Stimulated activated CD4-positive, alpha-beta T cell treated with anti-CD3 and anti-CD28 coated beads, Interleukin-4, amount 100 ng/mL, for 1 hour (primary cell): ENCODE measurements at places on chromosomes 16 and 17.
A peak's percentile ranks its signal among the peaks of the same experiment; 100 is the strongest.

GRCh38 chr16:87581857-87582215 is 20.5 kb upstream of the JPH3 start:
- no peak for DNase-seq

DNA sequence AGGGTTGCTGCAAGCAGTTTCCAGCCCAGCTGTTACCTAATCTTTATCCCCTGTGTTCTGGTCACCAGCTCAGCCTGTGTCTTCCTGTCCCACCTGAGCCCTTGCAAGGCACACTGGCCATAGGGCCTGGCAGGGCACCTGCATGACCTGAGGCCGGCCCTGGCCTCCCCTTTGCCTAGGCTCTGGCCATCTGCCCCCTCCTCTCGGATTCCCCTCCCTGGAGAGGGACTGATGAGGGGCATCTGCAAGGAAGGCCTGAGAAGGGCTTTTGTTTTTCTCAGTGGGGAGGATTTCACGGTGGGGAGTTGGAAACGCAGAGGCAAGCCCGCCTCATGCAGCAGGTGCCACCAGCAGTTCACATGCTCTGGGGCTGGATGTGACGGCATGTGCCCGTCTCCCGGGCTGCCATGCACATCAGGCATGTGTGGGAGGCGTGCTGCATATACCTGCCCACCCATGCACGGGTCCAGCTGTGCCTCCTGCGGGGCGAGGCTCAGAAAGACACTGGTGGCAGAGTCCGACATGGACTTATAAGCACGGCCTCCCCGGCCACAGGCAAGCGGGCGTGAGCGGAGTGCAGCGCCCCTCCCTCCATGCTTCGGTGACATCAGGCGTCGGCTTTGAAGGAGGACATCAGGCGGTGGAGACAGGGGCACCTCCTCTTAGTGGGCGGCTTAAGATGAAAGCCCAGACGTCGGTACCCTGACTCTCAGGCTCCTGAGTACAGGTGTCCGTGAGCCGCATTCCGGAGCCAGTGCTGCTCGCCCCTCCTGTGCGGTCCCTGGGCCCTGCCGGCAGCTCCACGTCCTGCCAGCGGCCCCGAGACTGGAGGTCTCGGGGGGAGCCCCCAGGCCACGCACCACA is 16.5 kb downstream of the ASPSCR1 start:
- no peak for DNase-seq

- no peak for DNase-seq
Observed at GRCh38 chr16:49564496-49565229, 191.1 kb downstream of the C16orf78 start.

GRCh38 chr16:48047720-48048119 is 108.1 kb downstream of the ABCC12 start:
- no peak for DNase-seq

- DNase-seq, result no peak
Observed at GRCh38 chr17:45077643-45078042, 16.5 kb downstream of the NMT1 start.

DNA sequence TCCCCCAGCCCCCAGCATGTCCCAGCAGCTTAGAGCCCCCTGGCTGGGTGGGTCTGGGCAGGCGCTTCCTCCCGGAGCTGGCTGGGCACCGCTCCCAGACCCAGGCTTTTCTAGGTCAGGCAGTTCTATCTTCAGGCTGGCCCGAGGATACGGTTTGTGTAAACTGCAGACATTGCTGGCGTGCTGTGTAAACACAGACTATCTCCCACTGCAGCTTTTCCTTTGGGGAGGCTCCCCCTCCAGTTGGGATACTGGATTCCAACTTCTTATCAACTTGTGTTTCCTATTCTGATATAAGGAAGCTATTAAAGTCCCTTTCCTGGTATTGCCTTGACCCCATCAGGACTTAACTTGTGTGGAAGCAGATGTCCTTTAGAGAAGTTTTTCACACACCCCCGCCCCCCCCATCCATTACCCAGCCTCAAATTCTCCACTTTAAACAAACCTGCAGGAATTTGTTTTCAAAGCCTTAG is 18.3 kb upstream of the GNA13 start:
- DNase-seq, result no peak

DNA sequence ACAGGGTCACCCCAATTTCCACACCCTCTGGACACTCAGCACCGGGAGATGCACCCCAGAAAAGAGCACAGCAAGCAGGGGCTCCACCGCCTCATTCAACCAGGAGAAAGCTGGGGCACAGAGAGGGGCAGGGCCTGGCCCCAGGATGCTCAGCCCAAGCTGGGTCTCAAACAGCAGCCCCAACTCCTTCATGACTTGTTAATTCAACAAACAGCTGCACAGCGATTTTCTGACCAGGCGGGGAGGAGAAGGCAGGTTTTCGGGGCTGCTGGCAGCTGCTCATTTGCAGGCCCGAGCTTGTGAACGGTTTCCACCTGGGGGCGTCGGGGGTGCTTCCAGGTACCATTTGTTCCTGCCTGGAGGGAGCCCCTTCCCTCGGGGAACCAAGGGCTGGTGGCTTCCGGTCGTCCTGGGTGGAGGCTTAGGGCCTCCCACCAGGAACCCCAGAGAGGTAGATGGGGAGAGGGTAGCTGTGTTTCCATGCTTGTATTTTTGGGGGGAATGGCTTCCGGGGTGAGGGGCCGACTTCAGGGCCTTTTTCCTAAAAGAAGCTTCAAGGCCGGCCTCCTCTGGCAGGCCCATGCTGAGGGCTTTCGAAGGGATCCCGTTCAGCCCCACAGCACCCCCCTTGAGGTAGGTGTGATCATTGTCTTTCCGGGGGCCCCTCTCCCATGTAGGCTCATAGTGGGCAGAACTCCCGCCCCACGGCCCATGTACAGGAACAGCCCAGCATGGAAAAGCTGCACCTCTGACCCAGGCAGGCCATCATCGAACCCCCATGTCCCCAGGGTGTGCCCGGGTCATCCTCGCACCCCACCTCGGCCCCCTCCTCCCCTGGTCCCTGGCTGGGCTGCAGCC is 191.6 kb upstream of the GSE1 start:
- DNase-seq, result no peak

GRCh38 chr16:81841722-81842121 is 62.6 kb downstream of the PLCG2 start:
- no peak for DNase-seq

GRCh38 chr16:85484347-85485300 is 128.5 kb upstream of the GSE1 start:
- DNase-seq, result no peak

GRCh38 chr16:87829988-87830672 is 39.2 kb downstream of the SLC7A5 start:
- no peak for DNase-seq

DNA sequence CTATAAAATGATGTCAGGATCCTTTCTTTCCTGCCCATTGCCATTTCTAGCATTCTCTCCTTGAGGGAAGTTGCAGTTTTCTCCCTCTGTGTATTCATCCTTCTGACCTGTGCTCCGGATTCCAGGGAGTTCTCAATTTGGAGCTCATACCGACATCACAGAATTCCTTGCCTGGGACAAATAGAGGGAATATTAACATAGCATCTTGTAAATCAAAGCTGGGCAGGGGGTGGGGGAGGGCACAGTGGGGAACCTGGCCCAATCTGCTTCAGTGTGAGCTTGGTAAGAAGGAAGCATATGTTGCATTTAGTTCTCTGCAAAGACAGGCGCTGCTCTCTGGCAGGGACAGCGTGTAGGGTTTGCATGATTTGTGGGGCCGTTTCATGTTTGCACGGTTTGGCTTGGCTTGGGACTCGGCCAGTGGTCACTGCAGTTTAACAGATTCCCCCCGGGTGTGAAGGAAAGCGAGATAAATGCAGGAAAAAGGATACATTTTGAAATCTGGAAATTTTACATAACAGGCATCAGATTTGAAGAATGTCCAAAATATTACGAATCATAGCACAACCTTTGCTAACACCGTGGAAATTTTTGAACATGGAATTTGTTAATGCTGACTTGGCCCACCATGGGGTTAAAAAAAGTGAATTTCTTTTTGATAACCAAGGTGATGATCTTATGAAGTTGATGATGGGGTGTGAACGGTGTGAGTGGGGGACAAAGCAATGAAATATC is 178.0 kb downstream of the WWOX start:
- no peak for DNase-seq

DNA sequence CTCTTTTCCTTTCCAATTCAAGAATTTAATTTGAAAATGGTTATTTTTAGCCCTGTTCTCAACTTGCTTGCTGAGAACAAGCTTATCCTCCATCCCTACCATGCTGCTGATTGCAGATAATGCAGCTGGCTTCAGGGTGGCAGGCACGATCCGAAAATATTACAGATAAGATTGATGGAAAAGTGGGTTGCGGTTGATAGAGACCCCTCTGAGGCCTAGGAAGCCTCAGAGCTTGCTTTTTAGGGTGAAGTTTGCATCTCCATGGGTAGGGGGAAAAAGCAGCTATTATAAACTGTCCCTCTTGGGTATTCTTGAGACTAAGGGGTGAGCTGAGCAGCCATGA is 116.5 kb upstream of the GOT2 start:
- DNase-seq, result no peak

DNA sequence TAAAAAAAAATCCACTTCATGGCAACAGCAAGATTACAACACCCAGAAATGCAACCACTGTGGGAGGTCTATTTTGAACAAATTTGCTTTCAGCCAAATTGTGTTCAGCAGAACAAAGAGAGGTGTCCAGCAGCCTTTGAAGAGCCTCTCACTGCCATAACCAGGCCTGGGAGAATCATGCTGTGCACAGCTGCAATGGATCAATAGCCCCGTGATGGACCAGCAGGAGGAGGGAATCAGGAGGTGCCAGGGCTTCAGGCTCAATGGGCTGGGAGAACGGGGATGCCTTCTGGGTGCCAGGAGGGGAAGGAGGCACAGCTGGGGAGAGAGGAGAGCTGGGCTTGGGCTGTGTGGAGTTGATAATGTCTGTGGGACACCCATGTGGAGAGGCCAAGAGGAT is 366.2 kb upstream of the EEF2KMT start:
- DNase-seq, result no peak

DNA sequence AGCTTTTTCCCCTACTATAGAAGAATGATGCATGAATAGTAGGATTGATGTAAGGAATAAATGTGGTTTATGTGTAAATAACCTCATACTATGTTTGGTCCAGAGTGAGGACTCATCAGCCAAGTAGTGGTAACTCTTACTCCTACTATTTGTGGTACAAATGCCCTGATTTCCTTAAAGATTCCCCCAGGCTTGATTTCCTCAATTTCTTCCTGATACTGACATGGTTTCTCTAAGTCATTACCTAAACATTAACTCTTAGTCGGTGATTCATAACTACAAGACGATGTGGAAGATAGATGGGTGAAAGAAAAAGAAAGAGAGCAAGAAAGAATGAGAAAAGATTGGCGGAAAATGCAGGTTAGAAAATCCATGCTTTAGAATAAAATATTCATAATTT is 17.2 kb upstream of the MYOCD start:
- no peak for DNase-seq

DNA sequence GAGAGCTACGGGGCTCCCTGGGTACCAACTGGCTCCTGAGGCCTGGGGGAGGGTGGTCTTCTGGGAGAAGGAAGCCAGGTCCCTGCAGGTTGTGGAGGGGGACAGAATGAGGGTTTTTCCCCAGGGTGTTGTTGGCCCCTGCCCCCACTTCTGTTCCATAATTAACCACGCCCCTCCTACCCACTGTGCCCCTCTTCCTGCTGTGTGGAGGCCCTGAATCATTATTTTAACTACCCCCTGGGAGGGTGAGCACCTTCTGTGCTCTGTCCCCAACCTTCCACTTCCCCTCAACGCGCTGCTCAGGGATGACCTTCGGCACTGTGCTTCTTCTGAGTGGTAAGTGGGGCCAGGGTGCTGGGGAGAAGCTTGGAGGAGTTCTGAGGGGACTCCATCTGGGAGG is at the start of gene ITGAD:
ITGAD (plus strand) TSS at position 280 of the 400 bp plus-strand sequence; CDS start at position 306, 26 bp downstream.
- DNase-seq, result no peak

- DNase-seq, result peak; percentile 61
Observed at GRCh38 chr17:49210158-49211029, at the start of the genes ABI3 and GNGT2. Gene ABI3 (plus strand): TSS chr17:49210707. CDS start chr17:49210725, 18 bp downstream. Gene GNGT2 (minus strand): TSS chr17:49210574. CDS start chr17:49207422, 3,152 bp downstream.

- DNase-seq, result no peak
Observed at GRCh38 chr17:83073389-83074063, 5.9 kb upstream of the METRNL start.

DNA sequence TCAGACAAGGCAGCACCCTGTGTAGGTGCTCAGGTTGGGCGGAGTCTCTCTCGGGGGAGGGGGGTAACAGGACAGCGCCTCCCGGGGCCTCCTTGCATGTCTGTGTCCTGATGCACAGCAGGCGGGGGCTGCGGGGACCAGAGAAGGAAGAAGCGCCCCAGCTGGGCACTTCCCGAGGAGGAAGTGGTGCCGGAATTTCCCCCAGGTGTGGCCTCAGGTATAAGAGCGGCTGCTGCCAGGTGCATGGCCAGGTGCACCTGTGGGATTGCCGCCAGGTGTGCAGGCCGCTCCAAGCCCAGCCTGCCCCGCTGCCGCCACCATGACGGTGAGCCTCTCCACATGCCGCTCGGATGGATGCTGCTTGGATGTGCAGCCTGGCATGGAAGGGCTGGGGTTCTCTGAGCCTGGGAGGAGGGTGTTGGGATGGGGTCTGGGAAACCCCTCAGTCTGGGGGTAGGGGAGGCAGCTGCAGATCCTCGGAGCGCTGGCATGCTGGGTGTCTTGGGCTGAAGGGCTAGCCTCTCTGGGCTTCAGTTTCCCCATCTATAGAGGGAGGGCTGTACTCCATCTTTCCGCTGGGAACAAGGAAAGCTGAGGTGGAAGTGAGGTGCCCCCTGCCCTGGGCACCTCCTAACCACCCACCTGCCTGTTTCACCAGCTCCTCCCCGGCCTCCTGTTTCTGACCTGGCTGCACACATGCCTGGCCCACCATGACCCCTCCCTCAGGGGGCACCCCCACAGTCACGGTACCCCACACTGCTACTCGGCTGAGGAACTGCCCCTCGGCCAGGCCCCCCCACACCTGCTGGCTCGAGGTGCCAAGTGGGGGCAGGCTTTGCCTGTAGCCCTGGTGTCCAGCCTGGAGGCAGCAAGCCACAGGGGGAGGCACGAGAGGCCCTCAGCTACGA is at the start of gene IL17C:
IL17C (plus strand) TSS at position 250 of the 908 bp plus-strand sequence; CDS start at position 320, 70 bp downstream.
- no peak for DNase-seq

GRCh38 chr16:67537270-67537635 is 8.6 kb downstream of the RIPOR1 start:
- peak; percentile 66 for DNase-seq

- DNase-seq, result peak; percentile 26
Observed at GRCh38 chr16:85798901-85799496, 345 bp downstream of the EMC8 start.

- no peak for DNase-seq
Observed at GRCh38 chr17:81804559-81805399, 829 bp downstream of the GCGR start.

- DNase-seq, result no peak
Observed at GRCh38 chr17:69175625-69176456, 34.1 kb upstream of the ABCA6 start.

- DNase-seq, result peak; percentile 46
Observed at GRCh38 chr17:7834542-7834956, 532 bp downstream of the KDM6B start.
